ENCODE measurements at places on chromosomes 13 and 19.

GRCh38 chr13:46905249-46905648 is 8.4 kb upstream of the HTR2A start:
- DNase-seq: no peak

- DNase-seq: peak; percentile 7
Measured at GRCh38 chr13:108993346-108993745, 363.9 kb downstream of the MYO16 start.

DNA sequence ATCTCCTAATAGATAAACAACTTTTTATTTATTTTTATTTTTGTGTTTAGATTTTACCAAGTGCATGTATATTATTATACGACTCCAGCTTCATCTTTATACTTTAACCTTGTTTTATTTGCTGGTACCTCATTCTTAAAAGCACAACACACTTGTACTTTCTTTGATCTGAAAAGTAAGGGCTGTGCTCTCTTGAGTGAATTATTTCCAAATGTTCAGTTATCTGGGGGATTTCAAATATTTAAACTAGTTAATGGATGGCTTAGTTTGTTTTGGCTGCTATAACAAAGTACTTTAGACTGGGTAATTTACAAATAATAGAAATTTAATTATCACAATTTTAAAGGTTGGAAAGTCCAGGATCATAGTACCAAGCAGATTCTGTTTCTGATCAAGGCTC is 1148.2 kb upstream of the PCDH9 start:
- no peak for DNase-seq

GRCh38 chr19:2327773-2328400 is 499 bp downstream of the LSM7 start:
- peak; percentile 68 for DNase-seq

DNA sequence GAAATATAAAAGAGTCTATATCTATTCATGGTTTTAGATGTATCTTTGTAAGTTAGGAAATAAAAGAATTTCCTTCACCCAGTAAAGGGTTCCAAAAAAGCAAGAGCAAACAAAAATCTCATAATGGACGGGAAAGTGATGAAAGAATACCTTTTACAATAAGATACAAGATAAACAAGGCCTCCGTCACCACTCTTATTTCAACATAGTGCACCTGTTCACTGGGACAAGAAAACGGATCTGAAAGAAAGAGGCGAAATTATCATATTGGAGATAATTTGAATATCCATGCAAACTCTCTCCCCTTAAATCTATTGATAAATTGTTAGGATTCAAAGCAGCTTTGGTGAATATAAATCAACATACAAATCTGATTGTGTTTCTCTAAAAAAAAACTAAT is 877 bp upstream of the NLRP11 start:
- DNase-seq: no peak

DNA sequence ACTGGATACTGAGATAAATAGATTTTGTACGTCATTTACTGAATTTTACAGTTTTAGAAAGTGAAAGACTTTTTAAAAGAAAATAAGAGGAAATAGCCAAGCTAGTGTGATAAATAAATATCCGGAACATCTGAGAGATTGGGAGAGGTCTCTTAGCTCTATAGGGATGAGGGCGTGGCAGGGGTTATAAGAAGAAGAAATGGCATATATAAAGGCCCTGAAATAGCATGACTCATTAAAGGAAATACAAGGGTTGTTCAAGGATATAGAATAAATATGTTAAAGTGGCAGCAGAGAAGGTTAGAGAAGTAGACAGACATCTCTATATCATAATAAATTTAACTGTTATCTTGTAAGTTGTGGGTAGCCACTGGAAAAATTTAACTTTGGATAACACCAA is 144.4 kb downstream of the MAB21L1 start:
- DNase-seq: no peak

GRCh38 chr13:38582133-38582532 is 104.7 kb upstream of the FREM2 start:
- DNase-seq: peak; percentile 1

DNA sequence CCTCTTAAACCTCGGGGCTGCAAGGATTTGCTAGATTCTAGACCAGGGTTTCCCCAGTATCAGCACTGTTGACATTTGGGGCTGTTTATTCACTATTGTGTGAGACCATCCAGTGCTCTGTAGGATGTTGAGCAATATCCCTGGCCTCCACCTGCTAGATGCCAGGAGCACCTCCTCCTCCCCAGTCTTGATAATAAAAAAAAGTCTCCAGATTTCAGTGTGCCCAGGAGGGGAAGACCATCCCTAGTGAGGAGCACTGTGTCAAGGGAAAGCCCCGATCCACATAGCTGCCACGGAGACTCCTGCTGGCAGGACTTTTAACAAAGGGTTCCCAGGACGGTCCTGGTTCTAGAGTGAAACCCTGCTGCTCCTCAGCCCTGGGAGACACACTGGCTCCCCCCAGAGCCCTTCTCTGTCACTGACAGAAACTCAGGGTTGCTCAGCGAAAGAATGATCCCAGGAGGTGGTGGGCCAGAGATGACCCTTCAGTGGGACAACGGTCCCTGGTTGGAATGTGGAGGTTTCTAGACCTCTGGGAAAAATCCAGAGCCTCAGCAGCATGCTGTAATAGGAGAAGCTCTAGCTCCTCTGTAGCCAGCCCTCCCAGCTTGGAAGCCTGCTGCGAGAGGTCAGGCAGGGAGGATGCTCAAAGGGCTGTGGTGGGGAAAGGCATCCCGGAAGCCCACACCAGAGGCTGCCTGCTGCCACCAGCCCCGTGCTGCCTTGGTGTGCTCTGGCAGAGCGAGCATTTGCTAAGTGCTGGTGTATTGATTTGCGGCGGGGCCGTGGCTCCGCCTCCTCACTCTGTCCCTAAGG is 20.3 kb downstream of the LYL1 start:
- DNase-seq: no peak

GRCh38 chr13:41013835-41014234 is 5.3 kb downstream of the ELF1 start:
- no peak for DNase-seq

DNA sequence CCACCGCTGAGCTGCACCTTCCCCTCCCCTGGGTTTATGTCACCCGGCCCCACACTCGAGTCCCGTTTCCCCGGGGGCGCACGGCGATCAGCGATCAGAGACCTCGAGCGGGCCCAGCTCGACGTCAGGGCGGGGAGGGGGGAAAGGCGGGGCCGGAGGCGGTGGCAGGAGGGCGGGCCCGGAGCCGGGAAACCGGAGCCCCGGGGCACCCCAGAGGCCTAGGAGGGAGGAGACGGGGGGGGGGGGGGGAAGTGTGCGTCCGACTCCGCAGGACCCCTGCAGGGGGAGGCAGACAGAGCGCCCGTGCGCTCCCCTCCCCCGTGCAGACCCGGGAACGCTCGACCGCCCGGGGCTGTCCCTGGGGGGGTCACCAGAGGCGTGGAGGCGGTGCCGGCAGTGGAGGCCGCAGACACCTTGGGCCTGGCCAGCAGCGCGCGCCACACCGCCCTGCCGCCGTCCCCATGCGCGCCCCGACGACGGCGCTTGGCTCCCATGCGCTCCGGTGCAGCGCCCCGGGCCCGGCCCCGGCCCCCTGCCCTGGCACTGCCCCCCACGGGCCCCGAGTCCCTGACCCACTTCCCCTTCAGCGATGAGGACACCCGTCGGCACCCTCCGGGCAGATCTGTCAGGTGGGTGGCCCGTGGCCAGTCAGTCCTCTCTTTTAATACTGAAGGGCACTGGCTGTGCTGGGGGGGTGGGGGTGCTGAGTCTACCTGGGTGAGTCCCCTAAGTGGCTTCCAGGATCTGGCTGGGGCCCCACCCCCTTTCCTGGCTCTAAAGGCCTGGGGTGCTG is 11.8 kb downstream of the PDE4A start:
- DNase-seq: no peak

DNA sequence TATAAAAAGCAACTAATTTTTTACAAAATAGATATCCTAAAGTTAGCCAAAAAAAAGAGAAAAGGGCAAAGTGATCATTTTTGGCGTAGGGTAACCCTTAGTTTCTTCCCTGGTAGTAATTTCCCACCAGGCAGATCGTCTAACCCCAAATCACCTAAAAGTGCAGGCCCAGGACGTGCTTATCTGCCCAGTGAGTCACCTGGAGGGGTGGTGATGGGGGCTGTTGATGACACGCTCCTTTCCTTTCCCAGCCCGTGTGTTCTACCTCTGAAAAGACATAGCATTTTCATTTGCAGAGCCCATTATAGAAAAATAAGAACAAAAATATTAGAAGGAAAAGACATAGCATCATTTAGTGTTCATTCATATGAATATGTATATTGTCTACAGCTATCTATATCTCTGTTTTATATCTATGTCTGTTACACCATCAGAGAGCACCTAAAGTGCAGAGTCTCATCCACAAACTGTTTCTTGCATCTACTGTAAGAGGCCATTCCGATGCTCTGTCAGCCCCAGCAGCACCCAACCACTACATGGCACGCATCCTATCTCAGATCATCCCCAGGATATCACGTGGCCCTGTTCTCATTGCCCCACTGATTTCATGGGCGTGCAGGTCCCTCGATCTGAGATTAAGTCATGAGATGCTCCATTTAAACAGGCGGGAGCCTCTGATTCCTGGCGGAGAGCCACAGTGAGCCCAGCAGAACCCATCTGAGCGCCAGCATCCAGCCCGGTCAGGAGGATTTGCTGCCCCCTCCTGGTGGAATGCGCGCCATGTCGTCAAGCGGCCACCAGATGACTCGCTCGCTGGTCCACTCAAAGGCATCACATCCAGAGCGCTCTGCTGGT is 8.5 kb upstream of the LILRB3 start:
- DNase-seq: peak; percentile 21

GRCh38 chr13:53028063-53028462 is 550 bp upstream of the OLFM4 start:
- no peak for DNase-seq

- no peak for DNase-seq
Measured at GRCh38 chr19:53873773-53874605, 6.3 kb downstream of the MYADM start.

- no peak for DNase-seq
Measured at GRCh38 chr19:29841209-29841558, 29.4 kb downstream of the CCNE1 start.

- no peak for DNase-seq
Measured at GRCh38 chr13:67935626-67936025, 705.5 kb upstream of the PCDH9 start.

- no peak for DNase-seq
Measured at GRCh38 chr19:14700711-14701375, 11.0 kb downstream of the ZNF333 start.

DNA sequence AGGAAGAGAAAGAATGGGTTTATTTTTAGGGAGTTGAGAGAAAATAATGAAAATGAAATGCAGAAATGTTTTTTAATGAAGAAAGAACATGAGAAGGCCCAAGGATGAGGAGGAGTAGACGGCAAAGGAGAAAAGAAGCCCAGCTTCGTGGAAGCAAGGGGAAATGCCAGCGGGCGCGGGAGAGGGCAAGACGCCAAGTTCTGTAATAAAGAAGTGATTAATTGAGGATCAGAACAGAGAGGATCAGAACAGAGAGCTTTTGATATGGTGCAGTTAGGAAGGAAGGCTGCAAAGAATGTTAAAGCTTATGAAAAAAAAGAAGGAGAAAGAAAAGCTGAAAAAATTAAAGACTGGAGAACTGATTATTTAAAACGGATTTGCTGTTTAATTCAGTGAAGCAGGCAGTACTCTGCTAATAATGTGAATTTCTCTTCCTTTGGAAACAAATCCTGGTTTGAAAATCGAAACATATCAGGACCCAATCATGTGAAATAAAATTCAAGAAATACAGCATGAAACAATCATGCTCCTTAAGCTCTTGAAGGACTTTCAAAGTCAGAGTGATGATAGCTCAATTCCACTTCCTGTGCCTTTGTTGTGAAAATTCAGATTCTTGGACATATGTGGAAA is 99.3 kb upstream of the SOX1 start:
- DNase-seq: no peak

GRCh38 chr19:17103177-17103576 is 27.6 kb downstream of the MYO9B start:
- no peak for DNase-seq

- DNase-seq: no peak
Measured at GRCh38 chr13:71030784-71031183, 836.2 kb downstream of the DACH1 start.

DNA sequence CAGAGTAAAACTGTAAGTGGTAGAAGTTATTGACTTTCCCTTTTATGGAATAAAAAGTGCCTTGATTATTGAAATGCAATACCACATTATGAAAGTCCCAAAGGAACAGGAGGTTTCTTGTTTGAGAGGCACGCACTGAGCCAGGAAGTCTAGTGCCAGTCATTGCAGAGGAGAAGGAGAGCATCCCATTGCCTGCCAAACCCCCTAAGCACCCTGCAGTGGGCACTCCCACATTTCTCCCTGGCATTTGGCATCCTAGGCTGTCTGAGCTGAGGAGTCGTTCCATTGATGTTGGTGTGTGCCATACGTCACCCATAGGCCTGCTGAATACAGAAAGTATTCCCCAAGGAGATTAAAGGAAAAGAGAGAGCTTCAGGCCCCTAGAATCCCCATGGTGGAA is 85.7 kb upstream of the MBNL2 start:
- DNase-seq: no peak

GRCh38 chr19:12865746-12866415 is 15.4 kb downstream of the DNASE2 start:
- no peak for DNase-seq

- no peak for DNase-seq
Measured at GRCh38 chr19:1123381-1123780, 19.6 kb downstream of the GPX4 start.

- no peak for DNase-seq
Measured at GRCh38 chr19:33290082-33290815, 12.1 kb downstream of the CEBPA start.

GRCh38 chr13:44765001-44765471 is 188.9 kb upstream of the TSC22D1 start:
- DNase-seq: no peak

GRCh38 chr13:23987331-23987894 is 90.1 kb upstream of the C1QTNF9B start:
- peak; percentile 34 for DNase-seq

DNA sequence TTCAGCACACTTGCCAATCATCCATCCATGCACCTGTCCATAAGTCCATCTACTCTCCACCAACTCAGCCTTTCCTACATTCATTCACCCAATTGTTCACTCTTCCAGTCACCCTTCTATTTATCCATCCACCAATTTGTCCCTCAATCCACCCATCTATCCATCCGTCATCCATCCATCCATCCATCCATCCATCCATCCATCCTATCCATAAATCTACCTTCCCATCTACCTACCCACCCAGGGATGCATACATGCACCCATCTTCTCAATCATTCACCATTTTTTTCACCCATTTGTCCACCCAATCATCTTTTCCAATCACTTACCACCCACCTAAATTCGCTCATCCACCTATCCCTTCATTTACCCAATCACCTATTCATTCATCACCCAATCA is 14.6 kb upstream of the CEACAM20 start:
- no peak for DNase-seq

DNA sequence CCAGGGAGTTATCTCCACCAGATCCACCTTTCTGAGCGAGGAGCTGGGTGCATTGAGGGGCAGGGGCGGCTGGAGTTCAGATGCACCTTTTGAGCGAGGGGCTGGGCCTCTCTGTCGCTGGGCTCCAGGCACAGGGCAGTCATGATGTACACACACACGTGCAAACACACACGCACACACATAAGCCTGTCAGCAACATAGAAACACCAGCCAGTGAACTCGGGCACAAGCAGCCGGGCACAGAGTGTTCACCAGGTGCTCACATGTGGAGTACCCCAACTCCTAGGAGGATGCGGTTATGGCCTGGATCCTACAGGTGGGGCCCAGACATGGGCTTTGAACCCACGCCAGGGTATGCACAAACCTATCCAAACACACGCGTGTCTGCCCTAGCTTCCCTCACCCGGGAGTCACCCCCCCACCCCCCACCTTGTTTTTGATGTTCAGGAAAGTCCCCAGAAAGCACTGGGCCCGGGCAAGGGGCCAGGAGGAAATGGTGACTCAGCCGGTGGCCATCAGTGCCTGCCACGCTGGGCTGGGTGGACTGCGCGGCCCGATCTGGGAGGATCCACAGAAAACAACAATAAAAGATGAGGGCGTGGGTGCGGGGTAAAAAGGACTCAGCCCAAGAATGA is 13.3 kb downstream of the ARRDC2 start:
- DNase-seq: peak; percentile 47

Data from GM04503 (cell line).